ENCODE measurements at places on chromosomes 2 and 18. TPM values are rescaled to one million over a fixed set of nuclear protein-coding genes. Genes with fewer than 3 reads are reported as not detected.

Gene TMEM169
- 2.0 TPM for polyA plus RNA-seq

Gene SPP2
- polyA plus RNA-seq: not detected

Gene PMAIP1
- polyA plus RNA-seq: 2.6 TPM

Gene REG1B
- not detected for polyA plus RNA-seq

Gene CENPA
- not detected for polyA plus RNA-seq

Gene BMP10
- polyA plus RNA-seq: not detected

Gene COL4A3
- not detected for polyA plus RNA-seq

Gene AGXT
- polyA plus RNA-seq: not detected

Gene GKN1
- not detected for polyA plus RNA-seq

Gene SPATA3
- not detected for polyA plus RNA-seq

GRCh38 chr2:81976998-81977397 lies 1672.4 kb upstream of the LRRTM1 start:
- H3K36me3 ChIP-seq: no peaks in the 10 kb centered on the region
- H3K4me1 ChIP-seq: no peaks in the 10 kb centered on the region
- DNase-seq: no peak
- no peak overlapping the region for H3K27ac ChIP-seq
- no peaks in the 10 kb centered on the region for H3K27me3 ChIP-seq

DNA sequence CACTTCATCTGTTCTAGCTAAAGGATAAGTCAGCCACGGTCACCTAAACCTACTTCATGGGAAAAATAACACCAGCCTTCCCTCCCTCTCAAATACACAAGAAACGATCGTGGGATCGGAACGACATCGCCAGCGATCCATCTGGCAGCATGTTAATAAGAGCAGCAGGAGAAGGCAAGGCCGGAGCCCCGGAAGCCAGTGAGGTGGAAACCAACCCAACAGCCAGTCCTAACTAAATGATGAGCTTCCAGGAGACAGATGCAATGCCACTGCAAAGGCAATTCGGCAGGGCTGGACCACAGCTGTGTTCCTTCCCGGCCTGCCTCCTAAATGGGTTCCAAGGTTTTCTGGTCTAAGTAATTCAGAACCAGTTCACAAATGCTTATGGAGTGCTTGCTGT lies 117.5 kb downstream of the TMEM163 start:
- DNase-seq: no peak
- no peaks in the 10 kb centered on the region for H3K36me3 ChIP-seq
- H3K4me3 ChIP-seq: no peak overlapping the region
- no peaks in the 10 kb centered on the region for H3K4me1 ChIP-seq

DNA sequence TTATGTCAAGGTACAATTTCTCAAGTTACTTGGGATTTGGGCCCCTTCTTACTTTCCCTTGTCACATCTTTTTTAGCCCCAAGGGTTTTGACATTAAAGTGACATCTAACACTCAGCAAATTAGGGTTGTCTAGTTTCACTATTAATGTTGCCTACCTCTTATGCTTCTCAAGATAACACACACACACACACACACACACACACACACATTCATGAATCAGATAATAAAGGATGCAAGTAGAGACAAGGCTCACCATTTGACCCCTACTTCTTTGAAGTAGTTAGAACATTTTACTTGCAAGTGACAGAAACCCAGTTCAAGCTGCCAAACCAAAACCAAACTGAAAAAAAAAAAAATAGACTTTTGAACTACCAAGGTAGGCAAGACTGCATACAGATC lies 138.8 kb downstream of the TRIB2 start:
- H3K27me3 ChIP-seq: peaks cover 3% of the 10 kb centered on the region
- H3K36me3 ChIP-seq: peaks cover 7% of the 10 kb centered on the region
- no peak overlapping the region for H3K4me3 ChIP-seq
- DNase-seq: no peak

DNA sequence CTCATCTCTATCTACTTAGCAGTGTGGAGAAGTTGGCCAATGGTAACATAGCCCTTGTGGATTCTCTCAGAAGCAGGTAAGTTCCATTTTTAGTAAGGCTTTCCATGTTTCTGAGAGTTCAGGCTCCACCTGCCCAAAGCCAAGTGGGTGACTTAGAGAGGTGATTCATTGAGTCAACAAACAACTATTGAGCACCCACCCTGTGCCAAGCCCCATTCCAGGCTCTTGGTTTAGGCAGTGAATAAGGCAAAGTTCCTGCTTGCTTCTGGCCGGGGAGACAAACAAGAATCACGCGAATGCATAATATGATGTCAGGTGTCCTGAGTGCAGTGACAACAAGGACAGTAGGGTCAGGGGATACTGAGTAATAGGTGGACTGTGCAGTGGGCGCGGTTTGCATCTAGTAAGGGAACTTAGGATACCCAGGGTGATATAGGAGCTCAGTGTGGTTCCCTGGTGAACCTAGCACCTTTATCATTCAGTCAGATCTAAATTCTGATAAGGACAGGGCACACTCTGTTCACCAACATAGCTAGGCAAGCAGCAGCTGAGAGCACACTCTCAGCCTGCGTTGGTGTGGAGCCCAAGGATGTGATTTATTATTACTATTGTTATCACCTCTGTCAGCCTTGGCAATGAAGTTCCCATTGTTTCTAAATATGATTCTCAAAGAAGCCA lies 31.7 kb upstream of the KCTD1 start:
- H3K36me3 ChIP-seq: no peaks in the 10 kb centered on the region
- no peak overlapping the region for H3K27ac ChIP-seq
- H3K27me3 ChIP-seq: peaks cover 30% of the 10 kb centered on the region
- no peak overlapping the region for H3K4me3 ChIP-seq
- peaks cover 10% of the 10 kb centered on the region for H3K4me1 ChIP-seq

GRCh38 chr2:45606796-45607195 lies 4.3 kb downstream of the SRBD1 start:
- H3K27ac ChIP-seq: no peak overlapping the region
- H3K4me1 ChIP-seq: peaks cover 19% of the 10 kb centered on the region
- H3K36me3 ChIP-seq: peaks cover 9% of the 10 kb centered on the region

GRCh38 chr18:3248658-3249359 lies 1.2 kb downstream of the MYL12A start:
- H3K36me3 ChIP-seq: peaks cover 35% of the 10 kb centered on the region
- DNase-seq: peak; percentile 25
- peak overlapping the region; percentile 95 for H3K4me3 ChIP-seq
- H3K4me1 ChIP-seq: peaks cover 46% of the 10 kb centered on the region
- peak overlapping the region; percentile 97 for H3K27ac ChIP-seq
- H3K27me3 ChIP-seq: no peaks in the 10 kb centered on the region

GRCh38 chr2:40213071-40213470 lies 238.8 kb downstream of the SLC8A1 start:
- H3K36me3 ChIP-seq: no peaks in the 10 kb centered on the region
- no peaks in the 10 kb centered on the region for H3K27me3 ChIP-seq
- H3K4me1 ChIP-seq: peaks cover 2% of the 10 kb centered on the region
- no peak for DNase-seq
- no peak overlapping the region for H3K27ac ChIP-seq

DNA sequence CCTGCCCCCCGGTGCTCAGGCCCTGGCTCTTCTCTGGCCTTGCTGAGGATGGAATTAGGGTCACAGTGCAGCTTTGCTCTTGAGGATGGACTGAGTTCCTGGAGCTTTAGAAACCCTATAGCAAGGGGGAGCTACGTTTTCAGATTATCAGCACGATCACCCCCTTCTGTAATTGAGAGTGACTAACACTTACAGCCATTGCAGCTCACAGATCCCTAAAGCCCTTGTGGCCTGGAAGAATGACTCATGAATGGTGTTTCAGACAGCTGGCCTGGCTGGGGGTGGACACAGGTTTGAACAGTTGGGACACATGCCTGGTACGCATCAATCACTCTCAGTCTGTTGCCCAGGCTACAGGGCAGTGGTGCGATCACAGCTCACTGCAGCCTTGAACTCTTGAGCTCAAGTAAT lies 79.7 kb upstream of the IGFBP5 start:
- H3K27ac ChIP-seq: no peak overlapping the region
- no peaks in the 10 kb centered on the region for H3K36me3 ChIP-seq
- H3K4me1 ChIP-seq: no peaks in the 10 kb centered on the region
- no peak overlapping the region for H3K4me3 ChIP-seq

GRCh38 chr18:29726646-29727045 lies 1315.9 kb downstream of the DSC3 start:
- DNase-seq: no peak
- no peak overlapping the region for H3K27ac ChIP-seq
- no peaks in the 10 kb centered on the region for H3K27me3 ChIP-seq
- no peak overlapping the region for H3K4me3 ChIP-seq
- no peaks in the 10 kb centered on the region for H3K36me3 ChIP-seq
- no peaks in the 10 kb centered on the region for H3K4me1 ChIP-seq

GRCh38 chr18:2569338-2570207 lies 1.7 kb downstream of the METTL4 start:
- H3K27me3 ChIP-seq: no peaks in the 10 kb centered on the region
- peak overlapping the region; percentile 98 for H3K4me3 ChIP-seq
- peaks cover 14% of the 10 kb centered on the region for H3K36me3 ChIP-seq
- no peak for DNase-seq
- peak overlapping the region; percentile 85 for H3K27ac ChIP-seq

DNA sequence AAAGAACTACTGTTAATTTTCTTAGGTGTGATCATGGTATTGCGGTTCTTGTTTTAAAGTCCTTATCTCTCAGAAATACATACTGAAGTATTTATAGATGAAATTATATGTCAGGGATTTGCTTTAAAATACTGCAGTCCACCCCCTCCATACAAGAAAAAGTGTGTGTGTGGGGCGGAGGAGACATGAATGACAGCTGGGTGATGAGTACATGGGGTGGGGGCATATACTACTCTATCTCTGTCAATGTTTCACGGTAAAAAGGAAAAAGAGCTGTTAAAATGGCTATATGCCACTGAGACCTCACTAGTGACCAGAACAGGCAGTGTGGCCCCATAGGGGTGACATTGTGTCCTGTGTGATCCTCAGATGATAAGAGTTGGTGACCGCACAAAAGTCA lies 54.1 kb downstream of the SPRED2 start:
- H3K27me3 ChIP-seq: peaks cover 53% of the 10 kb centered on the region
- H3K36me3 ChIP-seq: no peaks in the 10 kb centered on the region
- no peak for DNase-seq

DNA sequence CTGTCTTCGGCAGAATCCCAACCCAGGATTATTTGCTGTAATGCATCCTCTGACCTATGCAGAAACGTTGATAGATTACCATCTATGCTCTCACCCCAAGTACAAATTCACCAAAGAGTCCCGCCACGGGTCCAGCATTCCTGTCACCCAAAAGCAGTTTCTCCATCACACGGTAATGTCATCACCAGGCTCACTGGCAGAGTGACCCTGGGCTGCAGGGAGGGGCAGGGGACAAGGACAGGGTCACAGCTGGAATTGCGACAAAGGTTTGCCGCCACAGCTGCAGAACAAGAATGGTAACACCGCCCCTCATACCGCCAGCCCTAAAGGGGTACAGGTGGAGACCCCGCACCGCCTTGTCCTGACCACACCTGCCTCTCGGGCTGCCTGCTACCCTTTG lies 40.8 kb upstream of the TMEM177 start:
- DNase-seq: no peak
- no peak overlapping the region for H3K27ac ChIP-seq
- H3K36me3 ChIP-seq: no peaks in the 10 kb centered on the region
- H3K27me3 ChIP-seq: peaks cover 4% of the 10 kb centered on the region
- no peak overlapping the region for H3K4me3 ChIP-seq

DNA sequence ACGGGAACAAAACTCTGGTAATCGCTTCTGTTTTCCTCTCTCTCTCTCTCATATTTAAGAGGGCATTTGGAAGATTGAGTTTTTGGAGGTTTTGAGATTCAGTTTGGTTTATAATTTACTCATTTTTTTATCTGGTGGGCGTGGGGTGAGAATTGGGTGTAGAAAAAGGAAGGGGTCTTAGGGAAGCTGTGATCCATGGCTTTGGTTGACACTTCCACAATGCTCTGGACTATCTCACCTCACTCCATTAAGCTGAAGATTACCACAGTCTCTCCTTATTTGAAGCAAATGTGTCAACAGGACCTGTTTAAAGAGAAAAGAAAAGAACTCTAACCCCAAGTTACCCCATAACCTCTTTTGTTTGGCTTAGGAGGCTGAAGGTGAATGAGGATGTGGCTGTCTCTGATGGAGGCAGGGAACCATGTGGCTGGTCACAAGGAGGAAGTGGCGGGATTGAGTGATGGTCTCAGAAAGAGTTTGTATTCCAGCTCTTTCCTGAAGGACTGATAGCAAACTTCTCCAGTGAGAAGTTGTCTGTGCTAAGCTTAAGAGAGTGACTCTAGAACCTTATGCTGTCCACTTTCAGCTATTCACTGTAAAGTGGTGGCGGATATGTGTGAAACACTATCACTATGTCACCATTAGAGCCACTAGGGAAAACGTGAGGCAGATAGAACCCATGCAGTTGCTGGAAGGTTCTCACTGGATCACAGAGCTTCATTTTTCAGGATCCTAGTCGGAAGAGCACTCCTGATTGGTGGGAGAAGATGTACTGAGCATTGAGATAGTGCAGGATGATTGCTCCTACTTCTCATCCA lies 934 bp downstream of the ZNF804A start:
- no peak for DNase-seq
- H3K36me3 ChIP-seq: no peaks in the 10 kb centered on the region
- H3K27ac ChIP-seq: no peak overlapping the region
- H3K27me3 ChIP-seq: peaks cover 55% of the 10 kb centered on the region
- peaks cover 15% of the 10 kb centered on the region for H3K4me1 ChIP-seq
- peak overlapping the region; percentile 76 for H3K4me3 ChIP-seq

DNA sequence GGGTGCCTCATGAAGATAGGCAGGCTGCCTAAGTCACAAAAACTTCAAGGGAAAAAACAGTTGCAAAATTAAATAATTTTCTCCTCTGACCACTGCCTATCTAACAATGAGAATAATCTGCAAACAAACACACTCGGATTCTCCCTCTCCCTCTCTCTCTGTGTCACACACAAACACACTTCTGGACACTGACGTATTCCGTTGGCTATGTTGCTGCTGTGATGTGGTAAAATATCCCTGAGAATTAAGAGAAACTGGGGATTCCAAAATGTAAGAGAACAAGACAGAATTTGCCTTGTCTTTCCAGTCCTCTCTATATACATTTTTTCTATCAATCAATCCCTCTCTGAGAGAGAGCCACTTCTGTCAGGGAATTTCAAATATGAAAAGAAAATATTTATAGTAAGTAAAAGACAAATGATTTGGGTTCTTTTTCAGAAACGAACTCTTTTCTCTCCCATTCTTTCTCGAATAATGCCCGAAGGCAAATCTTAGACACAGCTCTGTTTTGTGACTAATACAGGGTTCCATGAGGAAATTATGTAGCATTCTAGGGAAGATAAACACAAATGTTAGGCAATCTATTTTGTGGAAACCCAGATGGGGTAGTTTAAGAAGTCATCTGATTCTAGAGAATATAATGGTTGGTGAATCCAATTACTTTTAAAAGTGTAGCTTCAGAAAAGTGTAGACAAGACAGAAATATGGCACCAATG lies 310.3 kb upstream of the CYP26B1 start:
- no peak for DNase-seq
- no peak overlapping the region for H3K27ac ChIP-seq
- no peaks in the 10 kb centered on the region for H3K27me3 ChIP-seq
- no peaks in the 10 kb centered on the region for H3K4me1 ChIP-seq
- peaks cover 34% of the 10 kb centered on the region for H3K36me3 ChIP-seq

- no peak for DNase-seq
- no peak within 1 kb of the TSS for H3K27ac ChIP-seq
- peaks cover 41% of the 10 kb centered on the region for H3K27me3 ChIP-seq
- H3K4me3 ChIP-seq: no peak within 1 kb of the TSS
- H3K36me3 ChIP-seq: no peaks in the 10 kb centered on the region
- H3K4me1 ChIP-seq: peaks cover 4% of the 10 kb centered on the region
These were observed at the start of gene PTH2R for GRCh38 chr2:208406474-208407451. PTH2R (plus strand) TSS chr2:208406792; CDS start chr2:208407044, 252 bp downstream.
